ENCODE measurements at places on chromosomes 3 and 15. TPM values are rescaled to one million over a fixed set of nuclear protein-coding genes. Genes with fewer than 3 reads are reported as not detected.

The CHCHD4 gene
- 22.6 TPM for polyA plus RNA-seq

The HYAL1 gene
- 1.5 TPM for polyA plus RNA-seq

The UCN2 gene
- 26.5 TPM for polyA plus RNA-seq

The BNC1 gene
- polyA plus RNA-seq: 45.4 TPM
